ENCODE measurements at places on chromosomes 1 and 21.

GRCh38 chr1:97105531-97105930, 383.9 kb downstream of the PTBP2 start:
- no peak for DNase-seq

GRCh38 chr1:6864166-6864565, 78.9 kb downstream of the CAMTA1 start:
- no peak for DNase-seq

- no peak for DNase-seq
These were observed 177.7 kb downstream of the TRABD2B start for GRCh38 chr1:47819574-47819888.

DNA sequence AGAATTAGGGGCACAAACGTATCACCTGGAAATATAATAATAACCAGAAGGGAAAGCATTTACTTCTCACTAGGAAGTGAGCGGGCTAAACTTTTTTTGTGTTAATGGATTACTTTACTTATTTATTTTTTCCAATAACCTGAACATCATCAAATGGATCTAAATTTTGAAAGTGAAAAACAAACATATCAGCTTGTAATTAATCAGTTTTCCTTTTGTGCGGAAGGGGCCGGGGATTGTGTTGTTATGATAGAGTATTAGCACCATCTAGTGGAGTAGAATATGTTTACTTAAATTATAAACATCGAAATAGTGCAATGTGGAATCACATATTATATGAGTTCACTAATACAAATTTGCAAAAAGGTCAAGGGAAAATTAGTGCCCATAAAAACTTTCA, 9.0 kb downstream of the CFH start:
- DNase-seq = peak; percentile 36

- no peak for DNase-seq
These were observed 636.9 kb downstream of the KIF26B start for GRCh38 chr1:245791410-245792312.

DNA sequence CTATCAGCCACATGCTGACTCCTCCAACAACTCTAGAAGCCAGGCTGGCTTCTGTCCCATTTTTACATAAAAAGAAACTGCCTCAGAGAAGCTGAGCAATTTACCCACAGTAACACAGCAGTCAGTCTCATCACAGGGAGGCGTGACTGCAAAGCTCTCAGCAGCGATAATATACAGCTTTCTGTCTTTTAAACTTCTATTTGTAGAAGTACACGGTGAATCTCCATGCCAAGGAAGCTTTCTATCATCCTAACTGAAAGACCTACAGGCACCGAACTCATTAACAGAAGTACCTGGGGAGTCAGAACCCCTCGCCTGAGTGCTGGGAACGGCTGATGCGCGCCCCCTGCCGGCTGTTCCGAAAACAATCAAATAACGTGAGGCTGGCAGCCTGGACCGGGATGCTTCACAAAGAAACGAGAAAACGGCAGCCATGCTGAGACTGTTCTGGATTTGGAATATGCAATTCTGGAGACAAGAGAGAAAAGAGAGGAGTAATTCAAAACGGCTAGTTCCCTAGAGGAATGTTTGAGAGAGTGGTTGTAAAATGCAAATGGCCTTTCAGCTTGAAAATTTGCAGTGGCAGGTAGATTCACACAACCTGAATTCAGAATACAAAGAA, 43.5 kb upstream of the RAB4A start:
- DNase-seq = peak; percentile 86

DNA sequence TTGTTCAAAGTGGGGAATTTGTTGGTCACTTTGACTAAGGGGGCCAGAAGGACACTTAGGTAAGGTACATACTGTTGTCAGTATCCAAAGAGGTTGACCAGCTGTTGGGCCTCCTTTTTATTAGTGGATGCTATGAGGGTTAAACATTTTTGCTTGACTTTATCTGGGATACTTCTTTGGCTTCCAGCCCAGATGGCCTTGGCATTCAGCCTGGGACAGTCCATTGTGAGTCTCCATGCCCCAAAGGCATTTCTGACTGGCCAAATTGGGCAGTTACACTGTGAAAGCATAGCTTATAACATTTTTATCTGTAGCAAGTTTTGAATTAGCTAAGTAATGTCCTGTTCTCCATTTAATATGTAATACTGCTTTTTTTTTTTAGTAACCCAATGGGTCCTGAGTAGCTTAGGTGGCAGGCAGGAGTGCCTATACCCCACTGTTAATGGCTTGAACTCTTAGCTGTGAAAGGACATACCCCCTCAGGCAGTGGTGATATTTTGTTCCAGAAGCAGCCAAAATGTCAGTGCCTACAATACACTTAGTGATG, 35.4 kb upstream of the CD1D start:
- peak; percentile 24 for DNase-seq

- DNase-seq = no peak
These were observed 878 bp downstream of the SMG7 start for GRCh38 chr1:183473217-183473536.

- no peak for DNase-seq
These were observed 211.1 kb downstream of the DUSP10 start for GRCh38 chr1:221530791-221531190.

- no peak for DNase-seq
These were observed 2.4 kb upstream of the GPR52 start for GRCh38 chr1:174445351-174445750.

DNA sequence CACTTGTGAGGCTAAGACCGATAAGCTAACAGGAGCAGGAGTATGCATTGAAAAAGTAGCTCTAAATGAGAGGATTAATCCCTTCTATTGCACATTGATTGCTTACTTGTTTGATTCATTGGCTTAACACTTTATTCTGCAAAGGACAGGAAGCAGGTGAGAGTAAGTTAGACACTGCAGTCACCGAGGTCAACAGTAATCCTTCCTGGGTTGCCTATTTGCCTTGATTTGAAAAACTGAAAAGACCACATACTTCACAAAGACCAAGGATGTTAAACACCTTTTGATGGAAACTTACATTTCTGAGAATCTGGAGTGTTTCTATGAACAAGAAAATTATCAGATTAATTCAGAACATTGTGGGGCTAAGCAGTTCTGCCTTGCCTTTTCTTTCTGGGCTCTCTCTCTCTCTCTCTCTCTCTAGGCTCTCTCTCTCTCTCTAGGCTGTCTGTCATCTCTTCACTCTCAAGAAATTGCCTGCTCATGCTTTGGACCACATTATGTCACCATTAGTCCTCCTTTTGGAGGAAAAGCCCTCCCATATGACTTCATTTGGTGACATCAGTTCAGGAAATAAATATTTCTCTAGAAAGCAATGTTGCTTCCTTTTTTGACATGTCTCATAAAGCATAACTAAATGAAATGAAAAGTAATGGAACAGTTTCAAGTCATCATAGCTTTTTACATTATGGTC, 103.8 kb downstream of the TNFSF18 start:
- DNase-seq = no peak

GRCh38 chr1:226626577-226626956, 78.0 kb downstream of the STUM start:
- DNase-seq = peak; percentile 56

- no peak for DNase-seq
These were observed 64.9 kb downstream of the TAS1R2 start for GRCh38 chr1:18794561-18794960.

DNA sequence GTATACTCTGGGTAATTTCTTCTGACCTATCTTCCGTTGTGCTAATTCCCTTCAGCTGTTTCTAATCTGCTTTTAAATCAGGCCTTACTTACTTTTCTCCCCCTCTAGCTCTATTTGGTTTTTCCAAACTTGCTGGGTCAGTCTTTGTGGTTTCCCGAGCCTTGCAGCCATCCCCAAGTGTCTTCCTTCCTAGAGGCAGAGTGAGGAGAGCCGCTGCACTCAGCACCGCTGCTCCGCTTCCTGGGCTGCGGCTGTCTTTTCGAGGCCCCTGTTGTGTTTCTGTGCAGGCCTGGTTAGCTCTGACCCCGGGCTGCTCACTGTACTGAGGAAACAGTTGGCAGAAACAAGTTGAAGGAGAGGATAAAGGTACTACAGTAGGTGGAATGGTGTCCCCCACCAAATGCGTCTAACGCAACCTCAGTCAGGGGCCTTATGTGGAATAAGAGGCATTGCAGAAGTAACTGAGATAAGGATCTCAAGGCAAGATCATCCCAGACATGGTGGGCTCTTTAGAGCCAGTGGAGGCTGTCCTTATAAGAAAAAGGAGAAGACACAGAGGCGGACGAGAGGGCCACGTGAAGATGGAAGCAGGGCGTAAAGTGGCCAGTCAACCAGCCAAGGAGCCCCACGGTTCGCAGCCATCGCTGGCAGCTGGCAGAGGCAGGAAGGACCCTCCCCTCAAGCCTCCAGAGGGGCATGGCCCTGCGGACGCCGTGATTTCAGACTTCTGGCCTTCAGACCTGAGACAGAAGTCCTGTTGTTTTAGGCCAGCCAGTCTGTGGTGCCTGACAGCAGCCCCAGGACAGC, 10.5 kb downstream of the WNT9A start:
- no peak for DNase-seq

DNA sequence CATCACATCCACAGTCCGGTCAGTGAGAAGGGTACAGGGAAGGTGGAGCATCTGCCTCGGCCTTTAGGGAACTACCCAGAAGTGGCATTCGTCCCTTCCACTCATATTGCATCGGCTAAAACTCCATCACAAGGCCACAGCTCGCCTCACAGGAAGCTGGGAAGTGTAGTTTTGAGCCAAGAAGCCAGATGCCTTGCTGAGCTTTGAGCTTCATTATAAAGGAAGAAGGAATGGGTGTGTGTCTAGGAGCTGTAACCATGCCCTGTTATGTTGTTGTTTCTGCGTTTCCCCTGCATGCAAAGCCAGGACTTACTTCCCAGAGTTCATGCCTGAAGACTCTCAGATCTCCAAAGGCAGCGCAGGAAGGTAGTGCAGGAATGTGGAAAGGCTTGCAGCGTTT, 61.1 kb downstream of the OPTC start:
- no peak for DNase-seq

DNA sequence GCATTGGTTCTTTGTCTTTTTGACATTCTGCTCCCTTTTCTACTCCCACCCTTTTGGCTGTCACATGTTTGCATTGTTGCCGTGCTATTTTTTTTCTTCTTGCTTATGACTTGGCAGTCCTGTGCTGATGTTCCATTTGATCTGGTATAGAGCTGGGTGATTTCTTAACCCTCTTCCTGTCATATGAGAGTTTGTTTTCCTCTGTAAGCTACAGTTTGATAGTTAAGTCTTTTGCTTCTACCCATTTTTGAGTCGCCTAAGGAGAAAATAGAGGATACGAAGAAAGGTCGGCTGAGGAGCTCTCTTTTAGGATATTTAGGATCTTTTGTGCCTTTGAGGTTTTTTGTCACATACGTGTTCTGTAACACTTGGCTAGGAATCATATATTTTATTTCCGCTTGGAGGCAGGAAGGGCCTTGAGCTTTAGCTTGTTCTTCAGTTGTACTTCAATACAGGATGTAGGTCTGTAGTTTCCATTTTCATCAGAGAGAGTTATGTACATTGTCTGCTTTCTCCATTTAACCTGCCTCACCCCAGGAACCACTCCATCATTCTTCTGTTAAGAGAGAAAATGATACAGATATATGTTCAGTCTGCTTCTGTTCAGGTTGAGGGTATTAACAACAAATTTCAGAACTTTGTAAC, 150.7 kb downstream of the BACH1 start:
- DNase-seq = no peak

DNA sequence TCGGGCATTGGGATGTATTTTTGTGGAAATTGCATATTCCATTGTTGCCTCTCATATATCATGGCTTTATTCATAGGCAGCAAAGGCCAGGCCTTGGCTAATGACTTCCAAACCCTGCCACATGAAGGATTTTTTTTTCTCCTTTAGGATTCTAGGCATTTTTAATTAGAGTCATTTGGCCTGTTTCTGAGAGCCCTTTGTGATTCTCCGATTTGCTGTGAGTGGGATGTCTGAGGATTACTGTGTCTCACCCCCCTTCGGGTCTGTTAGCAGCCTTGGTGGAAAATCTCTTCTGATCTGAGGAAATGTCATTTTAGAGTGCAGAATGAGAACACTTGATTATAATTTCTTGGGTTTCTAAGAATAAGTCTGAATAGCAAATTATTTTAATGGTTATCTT, 253.5 kb downstream of the NTNG1 start:
- no peak for DNase-seq

GRCh38 chr1:35062518-35063196, 16.5 kb upstream of the ZMYM1 start:
- no peak for DNase-seq

DNA sequence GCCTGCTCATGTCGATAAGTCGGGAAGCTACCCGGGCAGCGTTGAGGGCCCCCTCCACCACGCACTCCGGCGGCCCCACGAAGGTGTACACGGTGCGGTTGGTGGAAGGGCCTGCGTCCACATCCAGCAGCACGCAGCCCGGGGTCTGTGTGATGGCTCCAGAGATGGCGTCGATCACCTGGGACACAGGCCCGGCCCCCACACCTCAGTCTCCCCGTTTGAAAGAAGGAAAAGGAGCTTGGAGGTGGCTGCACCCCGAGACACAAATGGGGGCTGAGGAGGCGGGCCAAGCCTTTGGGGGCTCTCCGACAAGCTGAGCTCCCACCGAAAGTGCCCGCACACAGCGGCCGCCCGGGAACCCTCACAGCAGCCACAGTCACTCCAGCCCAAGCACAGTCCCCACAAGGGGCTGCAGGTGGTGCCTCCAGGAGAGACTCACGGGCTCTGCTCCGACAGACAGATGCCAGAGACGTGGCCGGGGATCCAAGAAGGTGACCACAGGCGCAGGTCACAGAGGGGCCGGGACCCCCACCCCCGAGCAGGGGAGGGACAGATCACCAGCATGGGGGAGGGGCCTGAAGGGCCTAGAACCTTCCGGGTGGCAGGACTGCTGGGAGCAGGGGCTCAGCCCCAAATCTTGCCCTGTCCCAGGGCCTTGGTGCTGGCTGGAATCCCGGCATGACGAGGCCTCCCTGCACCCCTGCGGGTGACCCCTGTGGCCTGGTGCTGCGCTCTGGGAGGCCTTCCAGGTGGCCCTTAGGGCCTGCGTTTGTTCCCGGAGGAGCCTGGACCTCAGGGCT, 1.0 kb downstream of the FTCD start:
- DNase-seq = no peak

- DNase-seq = no peak
These were observed 20.6 kb downstream of the INPP5B start for GRCh38 chr1:37926038-37926924.

DNA sequence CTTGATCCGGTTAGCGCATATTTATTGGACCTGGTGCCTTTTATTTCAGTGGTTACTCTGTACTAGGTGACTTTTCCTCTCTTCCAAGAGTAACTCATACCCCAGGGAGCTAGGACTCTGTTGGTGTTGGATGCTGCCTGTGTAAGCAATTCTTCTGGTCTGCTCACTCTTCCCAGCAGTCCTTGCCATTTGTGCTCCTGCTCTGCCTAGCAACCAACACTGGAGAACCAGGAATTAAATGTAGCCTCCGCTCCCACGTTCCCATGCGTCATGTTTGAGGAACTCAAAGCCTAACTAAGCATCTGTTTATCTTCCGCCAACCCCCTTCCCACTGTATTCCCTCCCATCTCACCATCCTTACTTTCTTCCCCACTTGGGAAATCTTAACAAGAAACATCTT, 65.7 kb upstream of the RAVER2 start:
- no peak for DNase-seq

GRCh38 chr1:118589238-118589846, 398.8 kb downstream of the TBX15 start:
- no peak for DNase-seq
